Activated T-cell treated with anti-CD3 and anti-CD28 coated beads, Interleukin-2, amount 50 U/mL, for 24 hours (primary cell): ENCODE measurements at places on chromosomes 6 and 20.
A peak's percentile ranks its signal among the peaks of the same experiment; 100 is the strongest.

DNA sequence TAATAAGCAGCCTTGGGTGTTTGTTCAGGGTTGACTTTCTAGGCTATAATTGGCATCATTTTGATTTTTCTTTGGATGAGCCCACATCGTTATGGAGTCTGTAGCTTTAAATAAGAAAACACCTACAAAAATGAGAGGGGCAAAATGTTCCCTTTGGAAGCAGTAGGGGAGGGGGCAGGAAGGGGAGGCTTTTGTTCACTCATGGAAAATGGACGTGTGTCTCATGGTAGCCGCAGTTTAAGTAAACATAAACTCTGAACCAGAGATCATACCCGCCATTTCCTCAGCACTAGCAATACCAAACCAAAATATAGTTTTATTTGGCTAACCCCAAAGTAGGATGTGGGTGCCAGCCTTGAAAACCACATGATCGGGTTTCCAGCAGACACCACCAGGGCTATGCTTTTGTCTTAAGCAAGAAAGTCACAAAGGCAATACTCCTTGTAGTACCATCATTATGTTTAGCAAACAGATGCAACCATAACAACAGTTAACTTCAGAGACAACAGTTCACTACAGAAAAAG is 572.5 kb upstream of the JAG1 start:
- DNase-seq: no peak

- DNase-seq: no peak
These were observed 35.2 kb upstream of the KIF13A start for GRCh38 chr6:18022398-18023231.

DNA sequence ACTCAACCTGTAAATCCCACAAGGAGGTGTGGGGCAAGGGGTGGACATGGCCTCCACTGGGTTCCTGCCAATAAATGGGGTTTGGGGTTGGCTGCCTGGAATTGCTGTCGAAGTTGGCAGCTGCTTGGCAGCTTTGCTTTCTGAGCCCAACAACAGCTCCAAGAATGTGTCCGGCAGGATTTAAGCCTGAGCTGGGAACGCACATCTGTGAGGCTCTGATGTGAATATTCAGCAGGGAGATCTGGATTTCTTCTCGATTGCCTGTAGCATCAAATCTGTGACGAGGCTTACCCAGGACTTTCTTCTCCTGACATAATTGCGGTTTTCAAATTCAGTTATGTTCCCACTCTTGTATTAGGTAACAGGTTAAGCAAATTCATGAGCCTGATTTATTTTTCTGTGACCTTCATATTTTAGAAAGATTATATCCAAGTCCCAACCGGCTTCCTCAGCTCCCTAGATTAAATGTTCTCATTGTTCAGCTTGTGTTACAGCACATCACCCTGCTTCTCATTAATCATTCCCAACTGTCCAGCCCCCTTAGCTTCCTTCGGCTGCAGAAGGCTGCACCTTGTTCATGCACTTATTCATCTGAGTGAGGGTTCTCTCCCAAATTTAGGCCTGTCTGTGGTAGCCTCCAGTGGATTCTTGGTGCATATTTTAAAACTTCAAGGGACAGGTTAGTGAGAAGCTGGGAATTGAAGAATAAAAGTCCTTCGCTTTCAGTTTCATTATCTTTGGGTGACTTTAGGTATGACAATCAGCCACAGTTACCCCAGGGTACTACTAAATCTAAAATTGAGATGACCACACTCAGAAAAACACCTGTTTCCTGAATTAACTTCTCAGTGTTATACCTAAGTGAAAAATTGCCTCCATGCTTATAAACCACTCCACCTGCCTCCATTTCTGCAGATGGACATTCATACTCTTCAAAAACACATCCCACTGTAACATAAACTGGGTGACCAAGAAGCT is 310.0 kb downstream of the ESR1 start:
- DNase-seq: no peak

DNA sequence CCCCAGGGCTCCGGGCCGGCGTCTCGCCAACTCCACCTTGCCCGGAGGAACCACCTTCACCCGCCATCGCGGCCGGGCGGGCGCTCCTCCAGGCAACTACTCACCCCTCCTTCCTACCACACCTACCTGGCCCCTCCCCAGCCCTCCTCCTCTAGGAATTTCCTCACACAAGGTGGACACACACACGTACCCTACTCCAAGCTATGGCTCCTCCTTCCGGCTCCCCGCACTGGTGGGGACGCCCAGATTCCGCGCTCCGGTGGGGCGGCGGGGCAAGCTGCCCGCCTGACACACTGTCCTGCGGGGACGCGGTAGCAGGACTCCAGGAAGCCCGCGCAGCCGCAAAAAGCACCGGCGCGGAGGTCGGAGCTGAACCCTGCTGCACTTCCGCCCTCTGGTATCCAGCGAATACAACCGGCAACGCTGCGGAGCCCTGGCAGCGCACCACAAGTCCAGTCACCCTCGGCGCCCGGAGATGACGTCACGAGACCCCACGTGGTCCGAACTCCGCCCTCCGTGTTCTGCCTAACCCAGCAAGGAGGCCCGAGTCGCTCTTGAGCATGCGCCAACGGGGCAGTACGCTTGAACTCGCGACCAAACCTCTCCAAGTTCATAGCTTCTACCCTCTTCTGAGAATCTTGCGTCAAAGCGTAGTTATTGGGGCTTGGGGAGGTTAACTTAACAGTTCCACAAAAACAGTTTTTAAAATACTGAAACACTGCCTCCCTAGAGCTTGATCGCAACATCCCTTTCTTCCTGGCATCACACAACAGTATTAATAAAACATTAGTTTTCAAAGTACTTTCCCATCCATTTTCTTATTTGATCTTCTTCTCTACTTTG is at the start of gene ATG5:
ATG5 (minus strand) TSS at position 425 of the 843 bp plus-strand sequence. CDS start 9,552 bp downstream, outside the sequence.
- peak; percentile 100 for DNase-seq

- no peak for DNase-seq
These were observed 110.7 kb downstream of the DACT2 start for GRCh38 chr6:168208854-168209253.

DNA sequence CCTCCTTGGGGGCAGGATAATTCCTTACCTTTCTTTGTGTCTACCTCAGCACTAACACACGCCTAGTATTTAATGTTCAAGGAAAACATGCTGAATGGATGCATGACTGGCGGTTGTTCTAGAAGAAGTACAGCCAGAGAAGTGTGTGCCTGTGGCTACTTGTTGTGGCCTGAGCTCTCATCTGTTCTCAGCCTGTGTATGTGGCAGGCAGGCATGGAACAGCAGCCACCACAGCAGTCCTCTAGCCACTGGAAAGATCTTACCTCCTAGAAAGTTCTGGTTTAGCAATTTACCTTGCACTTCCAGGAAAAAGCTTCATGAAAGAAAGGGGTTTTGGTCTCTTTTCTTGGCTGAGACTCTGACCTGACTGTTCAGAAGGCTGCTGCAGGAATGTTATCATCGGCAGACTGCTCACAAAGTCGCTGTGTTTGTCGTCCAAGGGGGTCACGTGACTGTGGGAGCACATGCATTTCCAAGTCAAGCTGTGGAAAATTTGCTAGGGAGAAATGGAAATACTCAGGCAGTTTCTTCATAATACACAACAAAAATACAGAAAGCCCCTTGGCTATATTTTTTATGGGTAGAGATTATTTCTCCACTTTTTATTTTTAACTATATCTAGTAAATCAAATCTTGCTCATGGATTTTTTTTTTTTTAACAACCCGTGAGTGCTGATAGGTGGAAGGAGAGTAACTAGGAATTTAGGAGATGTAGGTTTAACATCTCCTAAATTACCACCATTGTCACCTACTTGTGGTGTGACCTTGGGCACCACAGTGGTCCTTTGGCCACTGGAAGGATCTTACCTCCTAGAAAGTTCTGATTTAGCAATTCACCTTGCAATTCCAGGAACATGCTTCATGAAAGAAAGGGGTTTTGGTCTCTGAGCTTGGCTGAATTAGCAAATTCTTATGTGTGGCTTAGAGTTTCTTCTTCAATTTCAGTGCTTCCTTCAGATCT is 110.8 kb upstream of the GPR6 start:
- DNase-seq: no peak

DNA sequence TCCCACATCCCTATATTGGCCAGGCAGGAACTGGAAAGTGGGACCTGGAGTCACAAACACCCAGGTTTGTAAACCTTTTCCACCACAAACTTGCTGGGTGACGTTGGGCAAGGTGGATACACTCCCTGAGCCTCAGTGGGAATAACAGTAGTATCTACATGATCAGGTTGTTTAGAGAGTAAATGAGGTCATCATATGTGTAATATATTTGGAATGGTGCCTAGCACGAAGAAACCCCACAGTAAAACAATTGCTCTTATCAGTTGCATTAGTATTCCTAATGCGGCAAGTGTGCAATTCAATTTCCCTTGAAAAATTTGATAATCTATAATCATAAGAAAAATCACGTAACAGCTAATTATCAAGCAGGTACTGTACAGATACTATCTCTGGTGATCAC is 51.9 kb downstream of the HIVEP2 start:
- DNase-seq: no peak

DNA sequence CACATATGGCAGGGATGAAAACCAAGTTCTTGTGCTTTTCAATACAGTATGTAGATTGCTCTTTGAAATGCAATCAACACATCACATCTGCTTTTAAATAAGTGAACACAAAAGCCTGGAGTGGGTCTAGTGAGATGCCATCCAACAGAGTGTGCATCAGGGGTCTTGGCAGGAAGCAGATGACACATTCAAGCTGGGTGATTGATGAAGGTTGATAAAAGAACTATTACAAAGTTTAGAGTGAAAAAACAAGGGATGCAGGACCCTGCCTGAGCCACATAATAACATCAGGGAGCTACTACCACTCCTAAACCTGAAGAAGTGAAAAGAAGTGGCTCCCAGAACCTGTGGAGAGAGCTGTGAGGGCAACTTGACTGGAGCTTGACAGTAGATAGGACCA is 16.6 kb upstream of the PLCB1 start:
- DNase-seq: no peak
